ENCODE measurements at places on chromosomes 11 and 22.

DNA sequence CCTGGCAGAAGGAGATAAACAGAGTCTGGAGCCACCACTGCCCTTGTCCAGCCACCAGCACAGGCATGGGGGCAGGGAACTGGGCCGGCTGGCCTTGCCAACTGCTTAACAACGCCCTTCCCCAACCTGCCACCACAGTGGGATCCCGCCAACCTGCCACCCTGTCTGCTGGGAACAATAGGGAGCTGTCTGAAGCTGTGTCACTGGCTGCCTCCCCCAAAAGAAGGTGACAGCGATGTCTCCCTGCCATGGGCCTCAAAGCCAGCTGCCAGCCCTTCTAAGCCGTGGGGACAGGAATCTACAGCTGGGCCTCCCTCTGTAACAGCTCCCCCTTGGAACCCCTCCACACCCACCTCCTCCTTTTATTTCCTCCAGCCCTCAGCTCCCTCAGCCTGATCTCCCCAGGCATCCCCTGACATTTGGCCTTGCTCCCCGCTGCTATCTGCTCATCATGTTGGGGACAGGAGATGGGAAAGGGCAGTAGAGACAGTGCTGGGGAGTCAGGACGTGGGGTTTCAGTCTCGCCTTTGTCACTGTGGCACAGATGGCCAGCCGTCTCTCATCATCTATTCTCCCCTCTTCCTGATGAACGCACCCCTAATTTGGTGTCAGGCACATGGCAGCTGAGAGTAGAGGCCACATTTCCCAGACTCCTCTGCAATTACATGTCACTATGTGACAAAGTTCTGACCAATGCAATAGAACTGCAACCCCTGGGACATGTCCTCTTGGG, 51.3 kb upstream of the PRDM11 start:
- no peak for DNase-seq

GRCh38 chr11:119403021-119403420, 20.0 kb downstream of the THY1 start:
- DNase-seq: no peak

GRCh38 chr11:79708319-79708932, 267.6 kb upstream of the TENM4 start:
- DNase-seq: peak; percentile 45

GRCh38 chr22:27028093-27028492, 370.7 kb downstream of the MIAT start:
- no peak for DNase-seq

DNA sequence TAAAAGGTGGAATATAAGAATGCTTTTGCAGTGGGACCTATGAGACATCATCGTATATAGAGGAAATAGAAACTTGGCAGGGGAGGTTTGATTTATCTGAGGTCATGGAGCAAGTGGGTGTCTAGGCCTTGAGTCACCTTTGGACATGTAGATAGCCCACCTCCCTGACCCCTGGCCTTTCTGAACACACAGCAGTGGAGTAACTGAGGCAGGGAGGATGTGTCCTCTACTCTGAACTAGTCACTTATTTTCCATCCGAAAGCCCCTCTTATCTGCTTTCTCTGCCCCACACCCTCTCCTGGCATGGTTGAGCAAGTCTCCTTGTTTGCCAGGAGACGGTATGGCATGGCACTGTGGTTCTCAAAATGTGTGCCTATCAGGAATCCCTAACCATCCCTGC, 7.9 kb downstream of the CD82 start:
- no peak for DNase-seq

DNA sequence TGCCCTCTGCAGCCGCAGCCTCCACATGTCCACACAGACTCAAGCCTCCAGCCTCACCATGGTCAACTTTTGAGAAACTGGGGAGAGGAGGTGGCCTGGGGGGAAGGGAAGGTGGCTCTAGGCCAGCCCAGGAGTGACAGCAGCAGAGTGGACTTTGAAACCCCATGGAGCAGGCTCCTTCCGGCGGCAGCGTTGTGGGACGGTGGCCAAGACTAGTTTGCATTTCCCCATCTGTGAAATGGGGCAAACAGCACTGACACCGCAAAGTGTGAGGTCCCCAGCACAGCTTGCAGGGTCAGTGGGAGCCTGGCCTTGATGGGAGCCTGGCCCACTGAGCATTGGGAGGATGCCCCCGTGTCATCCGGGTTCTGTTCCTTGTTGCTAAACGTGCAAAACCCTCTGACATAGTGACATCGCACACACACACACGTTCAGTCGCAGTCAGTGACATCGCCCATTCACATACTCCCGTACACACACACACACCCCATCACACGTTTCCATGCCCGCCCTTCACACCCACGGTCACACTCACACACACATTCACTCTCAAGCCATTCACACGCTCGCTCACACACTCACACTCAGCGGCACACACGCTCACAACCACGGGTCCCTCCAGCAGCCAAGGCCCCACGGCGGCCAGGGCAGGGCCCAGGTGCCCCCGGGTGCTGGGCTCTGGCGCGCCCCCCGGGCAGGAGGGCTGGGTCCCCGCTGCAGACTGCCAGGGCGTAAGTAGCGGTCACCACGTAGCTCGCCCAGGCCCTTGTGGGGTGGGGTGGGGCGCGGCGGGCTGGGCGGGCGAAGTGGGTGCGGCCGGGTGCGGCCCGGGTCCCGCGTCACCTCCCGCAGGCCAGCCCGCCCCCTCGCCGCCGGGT, 585 bp downstream of the CYB5R3 start:
- no peak for DNase-seq
